Aorta (tissue), 5 donors: ENCODE measurements at places on chromosomes 13 and 19. TPM values are rescaled to one million over a fixed set of nuclear protein-coding genes. Genes with fewer than 3 reads are reported as not detected.

Gene ZNF525
- total RNA-seq, result 14.8 TPM

Gene GPR183
- 18.7 TPM for total RNA-seq

Gene RNF225
- not detected for total RNA-seq

Gene LYPD5
- 1.9 TPM for total RNA-seq

Gene SIGLEC12
- 2.0 TPM for total RNA-seq

Gene C13orf46
- 3.5 TPM for total RNA-seq

Gene PLK5
- not detected for total RNA-seq

Gene ELSPBP1
- not detected for total RNA-seq

- no peaks in the 10 kb centered on the region for H3K4me1 ChIP-seq
- no peaks in the 10 kb centered on the region for H3K27me3 ChIP-seq
- H3K36me3 ChIP-seq, result no peaks in the 10 kb centered on the region
- DNase-seq, result no peak
Measured at GRCh38 chr13:85557691-85558467, 241.3 kb downstream of the SLITRK6 start.

- no peak for DNase-seq
- no peak overlapping the region for H3K4me3 ChIP-seq
- H3K27me3 ChIP-seq, result no peaks in the 10 kb centered on the region
- no peak overlapping the region for H3K27ac ChIP-seq
- no peaks in the 10 kb centered on the region for H3K36me3 ChIP-seq
- no peaks in the 10 kb centered on the region for H3K4me1 ChIP-seq
Measured at GRCh38 chr13:21234526-21234925, 58.1 kb downstream of the MRPL57 start.

DNA sequence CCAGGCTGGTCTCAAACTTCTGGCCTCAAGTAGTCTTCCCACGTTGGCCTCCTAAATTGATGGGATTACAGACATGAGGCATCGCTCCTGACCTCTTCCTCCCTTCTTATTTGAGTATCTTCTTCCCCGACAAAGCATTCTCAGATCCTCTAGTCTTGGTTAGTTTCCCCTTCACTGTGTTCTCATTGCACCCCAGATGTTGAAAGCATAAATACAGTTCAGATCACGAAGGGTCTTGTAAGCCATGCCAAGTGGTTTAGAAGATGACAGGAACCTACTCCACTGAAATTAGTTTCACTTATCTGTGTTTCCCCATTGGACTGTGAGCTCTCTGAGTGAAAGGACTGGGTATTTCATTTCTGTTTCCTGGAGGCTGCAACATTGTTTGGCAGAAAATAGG, 100.7 kb downstream of the DGKH start:
- DNase-seq, result no peak
- H3K36me3 ChIP-seq, result peaks cover 2% of the 10 kb centered on the region
- no peak overlapping the region for H3K27ac ChIP-seq

DNA sequence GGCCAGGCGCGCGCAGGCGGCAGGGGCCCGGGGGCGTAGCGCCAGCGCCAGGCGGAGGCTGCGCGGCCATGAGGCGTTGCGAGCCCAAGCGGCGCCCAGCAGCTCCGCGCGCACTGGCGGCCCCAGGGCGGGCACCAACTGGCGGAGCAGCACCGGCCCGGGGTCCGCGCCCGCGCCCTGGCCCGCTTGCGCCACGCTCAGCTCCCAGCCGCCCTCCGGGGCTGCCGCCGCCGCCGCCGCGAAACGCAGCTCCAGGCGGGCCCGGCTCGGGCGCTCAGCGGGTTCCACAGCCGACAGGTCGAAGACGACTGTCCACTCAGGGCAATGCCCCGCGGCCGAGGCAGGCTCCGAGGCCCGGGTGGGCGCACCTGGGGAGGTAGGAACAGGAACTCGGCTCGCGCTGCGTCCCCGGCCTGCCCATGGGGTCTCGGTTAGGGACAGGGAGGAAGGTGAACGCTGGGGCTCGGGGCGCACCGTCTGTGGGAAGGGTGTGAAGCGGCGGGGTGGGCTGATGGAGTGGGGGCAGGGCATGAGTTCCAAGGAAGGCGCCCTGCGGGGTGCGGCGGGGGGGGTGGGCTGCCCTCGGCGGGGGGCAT, 26.8 kb downstream of the CERS1 start:
- H3K4me1 ChIP-seq, result no peaks in the 10 kb centered on the region
- no peaks in the 10 kb centered on the region for H3K27me3 ChIP-seq
- no peak overlapping the region for H3K4me3 ChIP-seq
- H3K36me3 ChIP-seq, result peaks cover 4% of the 10 kb centered on the region
- H3K27ac ChIP-seq, result no peak overlapping the region
- DNase-seq, result no peak

DNA sequence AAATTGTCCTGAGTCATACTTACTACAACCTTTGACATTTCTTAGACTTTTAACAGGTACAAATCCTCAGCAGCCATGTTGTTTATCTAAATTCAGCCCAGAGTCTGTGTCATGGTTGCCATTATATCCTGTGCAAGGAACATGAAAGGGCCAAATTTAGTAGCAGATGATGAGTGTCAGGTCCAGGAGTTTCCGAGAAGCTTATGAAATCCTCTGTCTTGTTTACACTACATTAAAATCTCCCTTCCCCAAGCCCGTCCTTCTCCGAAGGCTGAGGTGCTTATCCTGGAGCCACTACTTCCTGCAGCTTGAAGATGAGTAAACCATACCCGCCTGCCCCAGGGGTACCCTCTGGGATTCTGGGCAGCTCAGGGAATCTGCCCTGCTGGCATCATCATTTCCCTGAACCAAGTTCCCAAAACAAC, 102.6 kb upstream of the SERP2 start:
- no peak for DNase-seq
- H3K27ac ChIP-seq, result peak overlapping the region; percentile 77
- no peak overlapping the region for H3K4me3 ChIP-seq
- no peaks in the 10 kb centered on the region for H3K27me3 ChIP-seq
- H3K4me1 ChIP-seq, result peaks cover 5% of the 10 kb centered on the region

- DNase-seq, result no peak
- H3K4me3 ChIP-seq, result no peak overlapping the region
- no peaks in the 10 kb centered on the region for H3K4me1 ChIP-seq
- H3K27ac ChIP-seq, result no peak overlapping the region
- H3K36me3 ChIP-seq, result no peaks in the 10 kb centered on the region
Measured at GRCh38 chr19:17379221-17379631, 2.1 kb upstream of the PLVAP start.

DNA sequence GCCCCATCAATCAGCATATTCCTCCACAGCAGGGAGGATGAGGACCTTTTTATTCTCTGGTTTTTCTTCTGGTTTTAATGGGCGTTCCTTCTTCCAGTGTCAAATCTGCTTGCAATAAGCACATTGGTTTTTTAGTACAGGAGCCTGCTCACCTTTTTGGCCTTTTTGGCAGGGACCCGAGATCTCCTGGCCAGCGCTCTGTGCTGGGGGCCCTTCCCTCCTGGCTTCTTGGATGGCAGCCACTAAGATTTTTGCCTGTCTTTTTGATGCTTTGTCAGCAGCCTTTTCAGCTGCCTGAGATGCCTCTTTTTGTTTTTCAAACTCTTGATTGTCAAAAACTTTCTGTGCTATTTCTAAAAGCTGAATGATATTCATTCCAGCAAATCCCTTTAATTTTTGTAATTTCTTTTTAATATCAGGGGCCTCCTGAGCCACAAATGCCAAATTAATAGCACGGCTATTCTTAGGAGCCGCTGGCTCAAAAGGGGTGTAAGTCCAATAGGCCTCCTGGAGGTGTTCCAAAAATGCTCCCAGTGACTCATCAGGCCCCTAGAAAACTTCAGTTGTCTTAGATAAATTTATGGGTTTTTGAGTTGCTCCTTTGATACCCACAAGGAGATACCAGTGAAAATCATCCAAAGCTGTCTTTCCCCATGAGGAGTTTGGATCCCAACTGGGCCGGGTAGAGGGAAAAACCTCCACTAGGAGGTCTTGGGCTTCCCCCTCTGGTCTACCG, 73.0 kb downstream of the ZNF100 start:
- H3K36me3 ChIP-seq, result no peaks in the 10 kb centered on the region
- no peak overlapping the region for H3K27ac ChIP-seq
- no peaks in the 10 kb centered on the region for H3K27me3 ChIP-seq
- H3K4me3 ChIP-seq, result no peak overlapping the region

- H3K4me3 ChIP-seq, result no peak overlapping the region
- H3K27ac ChIP-seq, result peak overlapping the region; percentile 32
- no peaks in the 10 kb centered on the region for H3K27me3 ChIP-seq
- H3K4me1 ChIP-seq, result peaks cover 7% of the 10 kb centered on the region
- H3K36me3 ChIP-seq, result no peaks in the 10 kb centered on the region
Measured at GRCh38 chr13:110263888-110264287, 43.1 kb downstream of the COL4A1 start.

DNA sequence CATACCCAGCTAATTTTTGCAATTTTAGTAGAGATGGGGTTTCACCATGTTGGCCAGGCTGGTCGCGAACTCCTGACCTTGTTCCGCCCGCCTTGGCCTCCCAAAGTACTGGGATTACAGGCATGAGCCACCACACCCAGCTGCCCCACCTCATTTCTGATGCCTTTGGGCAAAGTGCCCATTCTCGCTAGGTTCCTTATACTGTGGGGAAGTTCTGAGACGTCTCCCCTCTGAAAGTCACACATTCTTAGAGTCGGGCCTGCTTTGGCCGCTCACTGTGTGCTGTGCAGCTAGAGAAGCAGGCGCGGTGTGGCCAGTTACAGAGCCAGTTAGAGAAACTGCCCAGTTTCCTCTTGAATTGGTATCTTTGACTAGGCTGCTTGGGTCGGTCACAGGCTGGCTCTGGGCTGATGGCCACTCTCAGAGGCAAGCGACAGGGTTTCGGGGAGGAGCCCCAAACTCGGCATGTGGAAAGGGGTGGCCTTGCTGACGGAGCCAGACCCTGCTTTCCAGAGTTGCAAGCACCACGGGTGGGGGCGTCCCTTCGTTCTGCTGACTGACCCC, 18.0 kb downstream of the PRAM1 start:
- no peak overlapping the region for H3K27ac ChIP-seq
- H3K36me3 ChIP-seq, result peaks cover 16% of the 10 kb centered on the region
- H3K27me3 ChIP-seq, result no peaks in the 10 kb centered on the region
- peak; percentile 81 for DNase-seq

- no peaks in the 10 kb centered on the region for H3K36me3 ChIP-seq
- DNase-seq, result no peak
- H3K27ac ChIP-seq, result no peak overlapping the region
- no peaks in the 10 kb centered on the region for H3K4me1 ChIP-seq
- no peak overlapping the region for H3K4me3 ChIP-seq
Measured at GRCh38 chr19:8699908-8700307, 1.3 kb upstream of the ACTL9 start.

DNA sequence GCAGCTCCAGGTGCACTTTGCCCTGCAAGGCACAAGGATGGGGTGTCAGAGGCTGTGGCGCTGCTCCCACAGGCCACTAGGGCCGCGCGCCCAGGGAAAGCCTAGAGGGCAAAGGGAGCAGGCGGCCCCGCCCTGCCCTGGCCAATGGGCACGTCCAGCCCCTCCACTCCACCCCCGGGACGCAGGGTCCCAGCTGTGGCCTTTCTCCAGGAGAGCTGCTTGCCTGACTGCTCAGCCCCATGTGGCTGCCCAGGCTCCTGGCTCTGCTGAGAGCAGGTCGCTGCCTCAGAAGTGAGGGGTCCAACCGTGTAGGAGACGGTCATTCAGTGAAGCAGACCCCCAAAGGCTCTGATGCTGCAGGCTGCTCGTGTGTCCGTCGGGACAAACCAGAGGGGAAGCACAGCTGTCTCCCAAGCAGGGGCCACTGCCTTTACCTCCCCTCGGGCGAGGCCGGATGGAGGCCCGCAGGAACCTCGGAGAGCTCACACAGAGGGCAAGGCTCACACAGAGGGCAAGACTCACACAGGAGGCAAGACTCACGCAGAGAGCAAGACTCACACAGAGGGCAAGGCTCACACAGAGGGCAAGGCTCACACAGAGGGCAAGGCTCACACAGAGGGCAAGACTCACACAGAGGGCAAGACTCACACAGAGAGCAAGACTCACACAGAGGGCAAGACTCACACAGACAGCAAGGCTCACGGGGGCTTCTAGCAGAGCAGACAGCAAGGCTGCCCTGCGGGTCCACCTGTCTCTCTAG, 56.2 kb upstream of the C13orf46 start:
- H3K4me1 ChIP-seq, result no peaks in the 10 kb centered on the region
- H3K27ac ChIP-seq, result no peak overlapping the region
- H3K4me3 ChIP-seq, result no peak overlapping the region
- peak; percentile 70 for DNase-seq
- no peaks in the 10 kb centered on the region for H3K27me3 ChIP-seq

DNA sequence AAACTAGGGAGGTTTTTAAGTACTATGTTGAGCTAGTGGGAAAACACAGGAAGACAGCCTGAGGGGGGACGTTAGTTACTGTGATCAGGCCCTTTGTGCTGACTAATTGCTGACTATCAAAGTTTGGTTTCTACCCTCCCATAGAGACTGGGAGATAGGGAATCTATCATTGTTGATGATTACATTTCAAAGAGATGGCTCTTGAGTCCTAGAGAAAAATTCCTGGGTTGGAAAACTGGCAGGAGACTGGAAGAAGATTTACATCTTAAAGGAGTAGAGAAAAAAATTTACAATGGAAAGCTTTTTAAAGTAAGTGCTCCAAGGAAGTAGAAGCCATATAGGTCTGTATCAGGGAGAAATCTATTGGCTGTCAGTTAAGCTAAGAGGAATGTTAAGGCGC, 522.0 kb upstream of the KLHL1 start:
- no peak for DNase-seq
- H3K36me3 ChIP-seq, result no peaks in the 10 kb centered on the region
- H3K27ac ChIP-seq, result no peak overlapping the region

DNA sequence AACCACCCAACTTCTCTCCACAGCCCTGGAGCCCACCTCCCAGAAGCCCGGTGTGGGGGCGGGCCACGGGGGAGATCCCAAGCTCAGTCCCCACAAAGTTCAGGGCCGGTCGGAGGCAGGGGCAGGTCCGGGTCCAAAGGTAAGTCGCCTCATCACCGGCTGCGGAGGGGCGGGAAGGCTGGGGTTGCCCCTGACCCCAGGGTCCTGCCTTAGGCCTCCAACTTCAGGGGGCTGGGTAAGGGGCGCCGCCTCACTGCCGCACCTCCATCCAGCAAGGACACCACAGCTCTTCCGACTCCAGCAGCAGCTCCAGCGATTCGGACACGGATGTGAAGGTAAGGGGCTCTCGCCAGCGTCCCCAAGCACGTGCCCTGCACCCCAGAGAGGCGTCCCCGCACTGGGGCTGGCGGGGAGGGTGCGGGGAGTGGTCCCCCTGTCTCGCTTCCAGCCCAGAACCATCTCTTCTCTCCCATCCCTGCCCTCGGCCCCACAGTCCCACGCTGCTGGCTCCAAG, 358 bp downstream of the C19orf33 start:
- no peaks in the 10 kb centered on the region for H3K4me1 ChIP-seq
- H3K4me3 ChIP-seq, result no peak overlapping the region
- peaks cover 3% of the 10 kb centered on the region for H3K36me3 ChIP-seq
- no peak overlapping the region for H3K27ac ChIP-seq
- DNase-seq, result no peak

- H3K36me3 ChIP-seq, result no peaks in the 10 kb centered on the region
- H3K4me1 ChIP-seq, result no peaks in the 10 kb centered on the region
- no peak overlapping the region for H3K4me3 ChIP-seq
- DNase-seq, result no peak
Measured at GRCh38 chr19:11202488-11203193, 5.3 kb upstream of the KANK2 start.
